Hematopoietic multipotent progenitor cell treated with erythropoietin and hydrocortisone succinate and interleukin-3 and kit ligand, for 6 days (in vitro differentiated cells): ENCODE measurements at places on chromosomes 12 and 14.
A peak's percentile ranks its signal among the peaks of the same experiment; 100 is the strongest.

DNA sequence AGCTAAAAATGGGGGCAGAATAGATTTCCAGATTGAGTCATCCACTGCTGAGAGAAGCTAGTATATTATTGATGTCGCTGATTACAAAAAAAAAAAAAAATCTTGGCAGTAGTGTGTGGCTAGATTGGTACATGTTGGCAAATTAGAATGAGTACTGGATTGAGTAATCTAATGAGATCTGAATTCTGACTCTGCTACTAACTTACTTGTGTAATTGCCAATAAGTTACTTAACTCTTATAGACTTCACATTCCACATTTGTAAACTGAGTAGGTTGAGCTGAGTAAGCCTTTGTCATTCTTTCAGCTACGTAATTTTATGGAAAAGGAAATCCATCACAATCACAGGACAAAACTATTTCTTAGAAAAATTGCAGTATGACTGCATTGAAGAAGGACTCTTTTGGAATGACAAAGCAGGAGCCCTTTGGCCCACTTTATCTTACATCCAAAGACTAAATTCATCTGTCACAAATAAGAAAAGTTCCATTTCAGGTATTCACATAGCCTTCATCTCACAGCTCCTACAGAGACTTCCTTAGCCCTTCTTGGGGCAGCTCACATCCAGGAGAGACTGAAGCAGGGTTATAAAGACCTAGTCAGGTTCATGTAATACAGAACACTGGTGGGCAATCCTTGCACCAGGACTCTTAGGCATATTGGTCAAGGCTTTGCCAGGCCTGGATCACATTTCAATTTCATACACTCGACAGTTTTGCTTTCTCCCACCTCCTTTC, 197.3 kb upstream of the CPNE8 start:
- no peak for DNase-seq

DNA sequence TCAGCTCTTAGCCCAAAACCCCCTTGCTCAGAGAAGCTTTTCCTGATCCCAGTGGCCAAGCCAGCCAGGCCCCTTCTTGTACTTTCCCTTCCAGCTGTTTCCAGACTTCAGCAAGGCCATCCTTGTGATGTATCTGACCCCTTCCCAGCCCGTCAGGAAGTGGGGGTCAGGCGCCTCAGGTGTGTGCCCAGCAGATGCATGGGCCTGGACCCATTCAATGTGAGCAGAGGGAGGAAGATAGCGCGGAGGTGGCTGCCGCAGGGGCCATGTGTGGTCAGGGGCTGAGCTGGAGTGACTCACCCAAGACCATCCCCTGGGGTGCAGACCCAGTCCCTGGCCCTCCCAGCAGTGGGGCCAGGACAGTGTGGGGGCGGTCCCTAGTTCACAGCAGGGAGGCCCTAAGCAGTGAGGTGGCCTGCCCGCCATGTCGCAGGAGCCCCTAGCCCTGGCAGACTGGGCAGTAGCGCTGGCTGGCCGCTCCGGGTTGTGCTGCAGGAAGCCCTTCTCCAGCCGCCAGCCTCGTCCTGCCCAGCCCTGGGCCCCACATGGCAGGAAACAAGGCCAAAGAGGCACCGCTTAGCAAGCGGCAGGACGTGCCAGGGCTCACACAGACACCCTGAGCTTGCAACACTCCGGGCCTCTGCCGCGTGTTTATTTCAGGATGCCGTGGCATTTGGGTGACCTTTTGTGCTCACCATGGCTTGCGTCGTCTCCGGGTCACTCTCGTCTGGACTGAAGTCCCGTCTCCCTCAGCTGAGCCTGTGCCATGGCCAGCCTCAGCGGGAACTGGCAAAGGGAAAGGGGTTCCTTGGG, 12.0 kb downstream of the ADSS1 start:
- DNase-seq, result no peak

DNA sequence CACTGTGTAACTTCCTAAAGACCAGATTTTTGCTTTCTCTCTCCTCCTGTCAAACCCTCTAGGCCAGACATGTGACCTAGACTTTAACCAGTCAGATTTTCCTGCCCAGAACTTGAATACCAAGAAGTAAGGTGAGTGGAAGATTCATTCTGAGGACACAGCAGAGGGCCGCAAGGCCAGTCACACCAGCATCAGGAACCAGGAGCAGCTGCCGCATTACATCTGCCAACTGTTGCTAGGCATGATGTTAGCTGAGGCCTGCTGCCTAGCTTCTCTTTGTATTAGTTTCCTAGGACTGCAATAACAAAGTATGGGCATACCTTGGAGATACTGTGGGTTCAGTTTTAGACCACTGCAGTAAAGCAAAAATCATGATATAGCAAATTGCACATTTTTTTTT, 101.9 kb upstream of the BMP4 start:
- DNase-seq, result no peak

GRCh38 chr12:84919271-84919670, 6.7 kb upstream of the SLC6A15 start:
- DNase-seq, result no peak

DNA sequence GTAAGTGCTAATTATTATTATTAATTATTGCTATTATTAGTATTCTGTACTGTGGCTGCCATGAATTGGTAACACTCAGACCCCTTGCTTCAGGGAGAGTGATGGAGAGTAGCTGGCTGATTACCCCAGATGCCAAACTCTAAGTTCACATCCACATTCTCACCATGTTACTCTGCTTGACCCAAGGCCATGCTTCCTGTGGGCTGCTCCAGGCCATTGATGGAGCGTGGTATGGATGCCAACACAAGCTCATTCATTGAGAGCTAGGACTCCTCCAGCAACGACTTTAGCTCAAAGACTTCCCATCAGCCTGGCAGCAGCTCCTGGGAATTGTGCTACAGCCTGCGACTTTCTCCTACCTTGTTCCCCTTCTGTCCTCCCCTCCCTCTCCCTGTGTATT, 233.4 kb downstream of the MSRB3 start:
- DNase-seq, result no peak

GRCh38 chr12:122870163-122870842, 25.6 kb downstream of the VPS37B start:
- DNase-seq, result no peak

DNA sequence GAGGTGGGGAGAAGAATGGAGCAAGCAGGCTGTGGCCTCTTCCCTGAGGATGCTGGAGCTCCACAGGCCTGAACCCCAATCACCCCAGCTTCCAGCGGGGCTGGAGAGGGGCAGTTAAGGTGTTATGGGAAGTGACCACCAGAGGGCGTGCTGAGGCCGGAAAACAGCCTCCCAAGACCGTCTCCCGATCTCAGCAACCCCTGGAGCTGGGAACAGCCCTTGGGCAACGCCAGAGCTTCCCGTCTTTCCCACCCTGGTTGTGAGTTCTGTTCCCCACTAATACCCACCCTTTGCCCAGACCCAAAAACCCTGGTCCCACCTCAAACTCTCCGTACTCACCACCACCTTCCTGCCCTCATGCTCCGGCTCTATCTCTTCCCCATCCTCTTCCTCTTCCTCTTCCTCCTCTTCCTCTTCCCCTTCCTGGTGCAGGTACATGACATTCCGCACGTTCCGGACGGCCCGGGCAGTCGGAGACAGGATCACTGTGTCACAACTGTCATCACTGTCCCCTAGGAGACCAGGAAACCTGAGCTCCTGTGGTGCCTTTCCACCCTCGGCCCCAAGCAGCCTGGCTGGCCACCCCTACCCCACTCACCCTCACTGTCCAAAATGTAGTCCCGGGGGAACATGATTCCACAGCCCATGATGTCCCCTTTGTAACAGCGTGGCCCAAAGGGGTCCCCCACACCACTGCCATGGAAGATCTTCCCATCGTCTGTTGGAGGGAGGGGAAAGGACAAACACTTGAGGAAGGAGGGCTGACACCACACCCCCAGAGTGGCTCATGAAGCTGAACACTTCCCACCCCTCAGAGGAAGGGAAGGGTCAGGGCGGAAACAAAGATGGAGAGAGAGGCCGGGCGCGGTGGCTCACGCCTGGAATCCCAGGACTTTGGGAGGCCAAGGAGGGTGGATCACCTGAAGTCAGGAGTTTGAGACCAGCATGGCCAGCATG, 12.9 kb downstream of the SPRYD3 start:
- peak; percentile 84 for DNase-seq

- peak; percentile 22 for DNase-seq
Measured at GRCh38 chr14:90842726-90843125, 26.5 kb upstream of the TTC7B start.

- peak; percentile 47 for DNase-seq
Measured at GRCh38 chr14:20811986-20812975, 9.6 kb upstream of the RNASE1 start.

DNA sequence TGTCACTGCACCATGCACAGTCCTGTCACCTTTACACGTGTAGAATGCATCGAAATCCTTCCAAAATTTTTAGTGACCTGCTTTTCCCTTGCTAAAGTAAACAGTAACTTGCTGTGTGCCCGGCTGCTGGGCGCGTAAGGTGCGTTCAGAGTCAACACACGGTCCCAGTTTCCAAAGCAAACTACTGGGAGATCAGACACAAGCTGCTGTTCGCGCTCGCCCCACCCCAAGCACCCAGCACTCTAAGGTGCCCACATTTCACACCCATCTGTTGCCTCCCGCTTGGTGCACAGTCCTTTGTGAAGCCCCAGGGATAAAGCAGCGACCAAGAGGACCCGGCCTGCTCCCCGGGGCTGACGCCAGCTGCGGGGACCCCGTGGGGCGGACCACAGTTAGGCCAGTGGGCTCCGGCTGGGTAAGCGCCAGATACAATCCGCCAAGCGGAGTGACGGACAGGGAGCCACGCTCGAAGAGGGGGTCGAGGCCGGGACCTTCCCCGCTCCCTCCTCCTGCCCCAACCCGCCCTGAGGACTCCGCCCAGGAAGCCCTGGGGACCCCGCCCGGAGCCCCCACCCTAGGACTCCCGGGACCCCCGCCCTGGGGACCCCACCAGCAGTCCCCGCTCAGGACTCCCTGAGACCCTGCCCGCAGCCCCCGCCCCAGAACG, 633 bp downstream of the STX2 start:
- peak; percentile 64 for DNase-seq

GRCh38 chr14:68807148-68807600, 14.3 kb upstream of the ZFP36L1 start:
- peak; percentile 73 for DNase-seq

DNA sequence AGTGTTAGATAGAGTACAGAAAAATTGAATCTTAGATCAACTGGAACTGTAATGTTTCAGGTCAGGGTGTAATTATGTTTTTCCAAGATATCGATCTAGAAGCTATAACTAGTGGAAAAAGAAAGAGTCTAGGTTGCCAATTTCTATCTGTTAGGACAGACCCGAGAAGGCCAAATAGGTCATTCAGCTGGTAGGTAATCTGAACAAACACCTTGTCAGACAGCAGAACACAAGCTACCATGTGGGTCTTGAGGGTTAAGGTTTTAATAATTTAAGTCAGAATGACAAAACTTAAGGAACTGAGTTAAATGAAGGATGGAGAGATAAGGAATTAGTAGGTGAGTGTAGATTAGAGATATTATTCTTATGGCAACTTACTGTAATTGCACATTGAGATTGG, 44.9 kb upstream of the KCNMB4 start:
- DNase-seq, result peak; percentile 33

DNA sequence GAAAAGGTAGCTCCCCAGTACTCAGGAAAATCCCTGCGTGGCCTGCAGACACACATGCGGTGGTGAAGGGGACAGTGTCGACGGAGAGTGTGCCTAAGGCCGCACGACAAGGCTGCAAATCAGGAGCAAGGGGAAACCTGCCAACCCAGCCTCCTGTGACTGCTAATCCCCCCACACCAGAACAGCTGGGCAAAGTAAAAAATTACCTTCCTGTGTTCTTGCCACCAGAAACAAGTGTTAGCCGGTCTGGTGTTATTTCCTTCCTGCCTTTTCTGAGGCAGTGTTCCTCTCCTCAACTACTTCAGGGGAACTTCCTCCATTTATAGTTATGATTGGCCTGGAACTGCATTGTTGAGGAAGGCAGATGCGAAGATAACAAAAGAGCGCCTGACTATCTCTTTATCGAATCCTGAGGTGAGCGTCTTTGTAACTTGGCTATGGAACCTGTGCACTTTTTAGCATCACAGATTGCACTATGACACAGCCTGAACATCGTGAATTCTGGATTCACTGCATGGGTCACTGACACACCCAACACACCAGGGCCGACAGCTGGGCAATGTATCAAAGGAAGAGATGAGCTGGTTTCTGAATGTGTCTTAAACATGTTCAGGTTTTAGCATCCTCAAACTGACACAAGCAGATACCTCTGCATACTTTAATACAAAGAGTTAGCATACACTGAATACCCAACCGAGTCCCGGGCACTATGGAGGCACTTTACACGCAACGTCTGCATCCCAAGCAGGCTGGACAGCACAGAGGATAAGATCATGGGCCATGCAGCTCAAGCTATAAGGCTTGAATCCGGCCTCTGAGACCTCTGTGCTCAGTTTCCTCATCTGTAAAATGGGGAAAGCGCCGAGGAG, 28.9 kb downstream of the SLC15A4 start:
- DNase-seq, result peak; percentile 24

DNA sequence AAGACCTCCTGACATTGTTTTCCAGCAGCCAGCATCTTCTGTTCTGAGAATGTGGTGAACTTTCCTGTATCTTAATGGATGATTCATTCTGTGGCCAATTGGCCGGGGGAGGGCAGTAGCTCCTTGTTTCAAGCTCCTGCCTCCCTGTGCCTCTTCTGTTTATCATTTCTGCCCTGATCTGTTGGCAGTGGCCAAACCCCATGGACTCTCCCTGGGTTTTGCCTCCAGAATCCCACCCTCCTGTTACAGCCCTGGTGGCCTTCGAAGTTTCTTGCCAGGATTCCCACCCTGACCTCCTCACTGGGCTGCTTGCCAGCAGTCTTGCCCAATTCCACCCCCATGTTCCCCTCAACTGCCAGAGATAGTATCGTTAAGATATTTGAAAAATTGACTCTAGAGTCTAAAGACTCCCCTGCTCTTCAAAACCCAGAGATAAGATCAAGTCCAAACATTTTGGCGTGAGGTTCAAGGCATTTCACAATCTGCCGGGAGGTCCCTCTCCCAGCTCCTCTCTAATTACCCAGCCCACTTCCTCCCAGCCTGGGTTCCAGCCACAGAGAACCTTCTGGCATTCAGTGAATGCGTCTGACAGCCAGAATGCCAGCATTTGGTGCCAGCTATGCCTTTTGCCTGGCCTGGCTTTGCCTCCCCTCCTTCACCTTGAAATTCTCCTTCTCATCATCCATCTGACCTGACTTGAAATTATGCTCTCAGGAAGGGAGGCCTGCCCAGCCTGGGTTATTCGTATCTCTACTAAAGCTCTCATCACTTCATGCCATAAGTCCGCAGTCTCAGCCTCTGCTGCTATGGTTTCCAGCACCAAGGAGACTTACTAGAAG, 37.7 kb upstream of the TXNRD1 start:
- DNase-seq, result peak; percentile 85

DNA sequence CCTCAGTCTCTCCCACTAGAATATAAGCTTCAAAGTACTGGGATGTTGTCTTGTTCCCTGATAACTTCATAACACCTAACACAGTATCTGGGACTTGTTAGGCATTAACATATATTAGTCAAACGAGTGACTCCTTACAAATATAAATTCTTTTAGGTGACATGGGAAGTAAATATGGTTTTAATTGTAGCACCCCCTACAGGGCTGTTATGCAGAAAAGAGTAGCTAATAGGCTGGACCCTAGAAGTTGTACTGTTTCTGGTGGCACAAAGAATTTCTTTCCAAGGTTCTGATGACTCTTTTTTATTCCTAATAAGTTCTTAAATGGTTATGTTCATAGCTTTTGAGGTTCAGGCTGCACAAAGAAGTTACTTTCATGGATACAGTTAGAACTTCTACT, 29.8 kb downstream of the GPATCH2L start:
- peak; percentile 60 for DNase-seq
